ENCODE measurements at places on chromosomes 5 and 9.
A peak's percentile ranks its signal among the peaks of the same experiment; 100 is the strongest.

DNA sequence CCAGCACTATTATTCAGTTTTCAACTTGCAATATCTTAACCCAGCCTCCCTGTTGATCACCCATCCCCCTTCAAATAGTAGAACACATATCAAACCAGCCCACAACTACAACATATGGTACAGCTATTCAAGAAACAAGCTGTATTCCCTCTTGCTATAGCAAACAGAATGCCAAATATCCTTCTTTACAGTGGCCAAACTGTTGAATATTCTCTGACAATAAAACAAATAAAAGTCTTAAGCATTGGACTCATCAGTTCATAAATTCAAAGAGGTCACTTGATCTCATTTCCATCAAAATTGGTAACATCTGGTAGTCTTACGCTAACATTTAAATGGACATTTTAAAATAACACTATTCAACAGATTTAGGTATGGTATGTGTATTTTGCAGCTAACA lies 350.8 kb downstream of the EFNA5 start:
- no peak for DNase-seq

DNA sequence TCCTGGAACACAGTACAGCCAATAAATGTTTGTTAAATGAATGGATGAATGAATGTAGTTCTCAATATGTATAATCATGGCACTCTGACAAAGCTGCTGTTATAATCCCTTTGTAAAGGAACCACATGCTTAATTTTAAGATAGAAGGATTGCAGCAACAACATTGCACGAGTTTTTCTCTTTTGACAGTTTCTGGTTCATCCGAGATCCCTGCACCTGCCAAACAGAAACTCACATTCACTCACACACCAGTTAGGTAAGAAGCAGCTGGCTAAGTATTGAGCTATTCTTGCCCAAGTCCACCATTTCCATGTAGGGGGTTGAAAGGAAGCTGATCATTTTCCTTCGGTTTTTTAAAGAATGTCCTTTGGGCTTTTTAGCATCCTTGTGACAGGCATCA lies 133.7 kb upstream of the MAP1B start:
- no peak for DNase-seq

DNA sequence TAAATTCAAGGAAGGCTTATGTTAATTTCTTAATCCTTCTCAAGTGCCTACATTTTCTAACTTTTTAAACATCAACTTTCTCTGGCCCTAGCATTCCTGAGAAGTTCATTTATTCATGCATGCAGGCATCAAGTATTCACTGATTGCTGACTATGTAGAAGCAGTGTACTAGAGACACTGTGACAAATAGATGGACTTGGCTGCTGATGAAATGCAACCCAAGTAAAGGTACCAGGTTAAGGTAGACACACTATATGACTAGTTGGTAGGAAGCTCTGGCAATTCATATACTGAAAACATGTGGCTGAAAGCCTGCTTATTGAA lies 66.6 kb downstream of the PRLR start:
- no peak for DNase-seq

- DNase-seq: no peak
These were observed 139.5 kb upstream of the RAPGEF1 start for GRCh38 chr9:131879181-131879910.

- peak; percentile 69 for DNase-seq
These were observed 98.5 kb upstream of the SPATA31C2 start for GRCh38 chr9:88236511-88237478.

DNA sequence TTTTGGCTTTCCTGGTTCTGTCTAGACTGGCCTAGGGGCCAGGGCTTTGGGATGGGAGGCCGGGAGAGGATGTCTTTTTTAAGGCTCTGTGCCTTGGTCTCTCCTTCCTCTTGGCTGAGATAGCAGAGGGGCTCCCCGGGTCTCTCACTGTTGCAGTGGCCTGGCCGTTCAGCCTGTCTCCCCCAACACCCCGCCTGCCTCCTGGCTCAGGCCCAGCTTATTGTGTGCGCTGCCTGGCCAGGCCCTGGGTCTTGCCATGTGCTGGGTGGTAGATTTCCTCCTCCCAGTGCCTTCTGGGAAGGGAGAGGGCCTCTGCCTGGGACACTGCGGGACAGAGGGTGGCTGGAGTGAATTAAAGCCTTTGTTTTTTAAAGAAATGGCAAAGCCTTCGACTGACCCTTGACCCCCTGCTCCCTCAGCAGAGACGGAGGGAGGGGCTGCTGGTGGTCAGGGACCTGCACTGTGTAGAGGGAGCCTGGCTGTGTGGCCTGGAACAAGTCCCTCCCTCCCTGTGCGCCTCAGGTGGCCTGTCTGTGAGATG lies 11.1 kb downstream of the FPGS start:
- no peak for DNase-seq

GRCh38 chr9:117425566-117425965 lies 10.7 kb upstream of the ASTN2 start:
- DNase-seq: no peak

DNA sequence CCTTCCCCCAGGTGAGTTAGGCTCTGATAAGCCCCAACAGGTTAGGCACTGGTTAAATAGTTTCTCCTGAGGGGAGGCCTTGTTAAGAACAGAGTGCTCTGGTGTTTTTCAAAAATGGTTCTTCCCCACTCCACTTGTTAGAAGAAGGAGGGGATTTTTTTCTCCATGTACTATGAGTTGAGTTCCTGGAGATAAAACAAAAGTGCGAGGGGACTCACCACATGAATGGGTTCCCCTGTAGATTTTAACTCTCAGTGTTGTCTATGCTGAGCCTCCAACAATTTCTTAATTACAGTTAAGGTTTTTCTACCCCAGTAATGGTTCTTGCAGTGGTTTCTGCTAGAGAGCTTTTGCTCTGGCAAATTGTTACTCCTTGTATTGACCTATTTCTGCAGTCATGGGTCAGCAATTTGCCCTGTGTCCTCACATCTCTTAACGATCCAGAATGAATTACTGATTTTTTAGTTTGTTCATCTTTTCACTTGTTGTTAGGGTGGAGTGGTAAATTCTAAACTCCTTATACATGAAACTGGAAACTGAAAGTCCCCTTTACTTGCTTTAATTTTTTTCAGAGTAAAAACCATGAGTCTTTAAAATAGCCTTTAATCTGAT lies 44.4 kb downstream of the SCAMP1 start:
- DNase-seq: no peak
